ENCODE measurements at places on chromosomes 6 and 20. TPM values are rescaled to one million over a fixed set of nuclear protein-coding genes. Genes with fewer than 3 reads are reported as not detected.

The RSPO3 gene
- total RNA-seq = 3.4 TPM

DNA sequence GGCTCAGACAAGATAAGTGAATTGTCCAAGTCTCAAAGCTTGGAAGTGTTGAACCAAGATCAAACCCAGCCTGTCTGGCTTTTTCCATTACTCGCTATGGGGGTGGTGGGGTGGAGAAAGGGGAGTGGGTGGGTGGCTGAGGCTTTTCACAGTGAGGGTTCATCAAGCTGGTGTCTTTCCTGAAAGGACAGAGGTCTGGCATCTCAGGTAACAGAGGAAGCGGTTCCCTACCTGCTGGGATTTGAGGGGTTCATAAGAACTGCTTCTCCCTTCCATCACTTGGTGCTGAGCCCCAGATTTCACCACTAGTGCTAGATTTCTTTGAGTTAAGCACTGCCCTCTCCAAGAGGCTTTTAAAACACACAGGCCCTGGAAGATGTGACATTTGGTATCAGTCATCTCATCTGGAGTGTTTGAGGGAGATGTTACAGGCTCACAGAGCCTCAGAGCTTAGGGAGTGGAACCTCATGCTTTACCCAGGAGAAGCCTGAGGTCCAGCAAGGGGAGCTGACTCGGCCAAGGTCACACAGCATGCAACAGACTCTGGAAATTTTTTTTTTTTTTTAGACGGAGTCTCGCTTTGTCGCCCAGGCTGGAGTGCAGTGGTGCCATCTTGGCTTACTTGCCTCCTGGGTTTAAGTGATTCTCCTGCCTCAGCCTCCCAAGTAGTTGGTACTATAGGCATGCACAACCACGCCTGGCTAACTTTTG, 6.0 kb upstream of the VEGFA start:
- DNase-seq = no peak

DNA sequence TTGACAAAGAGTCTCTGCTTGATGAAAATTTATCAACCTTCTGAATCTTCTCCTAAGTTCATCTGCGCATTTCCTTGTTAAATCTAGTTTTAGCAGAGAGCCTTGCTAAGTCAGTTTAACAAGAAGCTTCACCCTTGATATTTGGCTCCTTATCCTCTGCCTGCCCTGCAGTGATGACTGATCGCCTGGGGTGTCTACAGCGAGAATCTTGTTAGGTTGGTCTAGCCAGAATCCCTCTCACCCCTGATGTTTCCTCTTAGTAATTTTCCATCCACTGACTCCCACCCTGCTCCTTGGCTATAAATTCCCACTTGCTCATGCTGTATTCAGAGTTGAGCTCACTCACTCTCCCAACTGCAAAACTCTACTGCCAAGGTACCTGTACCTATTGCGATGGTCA, 114.1 kb downstream of the TENT5A start:
- DNase-seq = no peak

The OPRL1 gene
- total RNA-seq = 1.7 TPM

DNA sequence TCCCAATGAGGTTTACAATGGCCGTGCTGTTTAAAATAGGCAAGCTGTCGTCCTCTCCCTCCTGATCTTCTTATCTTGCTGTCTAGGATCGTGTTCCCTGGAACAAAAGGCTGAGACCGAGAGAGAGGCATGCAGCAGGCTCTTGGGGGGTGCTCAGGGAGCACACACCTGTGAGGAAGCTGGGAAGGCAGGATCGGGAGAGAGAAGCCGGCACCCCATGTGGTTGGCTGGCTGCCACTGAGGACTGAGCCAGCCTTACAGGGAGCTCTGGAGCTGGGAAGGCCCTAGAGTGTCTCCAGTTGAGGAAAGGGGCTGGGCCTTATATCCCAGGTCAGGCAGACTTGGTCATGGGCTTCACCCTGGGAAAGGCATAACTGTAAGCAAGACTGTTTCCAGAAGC, 184.2 kb downstream of the LY86 start:
- no peak for DNase-seq

The GPLD1 gene
- 2.3 TPM for total RNA-seq

DNA sequence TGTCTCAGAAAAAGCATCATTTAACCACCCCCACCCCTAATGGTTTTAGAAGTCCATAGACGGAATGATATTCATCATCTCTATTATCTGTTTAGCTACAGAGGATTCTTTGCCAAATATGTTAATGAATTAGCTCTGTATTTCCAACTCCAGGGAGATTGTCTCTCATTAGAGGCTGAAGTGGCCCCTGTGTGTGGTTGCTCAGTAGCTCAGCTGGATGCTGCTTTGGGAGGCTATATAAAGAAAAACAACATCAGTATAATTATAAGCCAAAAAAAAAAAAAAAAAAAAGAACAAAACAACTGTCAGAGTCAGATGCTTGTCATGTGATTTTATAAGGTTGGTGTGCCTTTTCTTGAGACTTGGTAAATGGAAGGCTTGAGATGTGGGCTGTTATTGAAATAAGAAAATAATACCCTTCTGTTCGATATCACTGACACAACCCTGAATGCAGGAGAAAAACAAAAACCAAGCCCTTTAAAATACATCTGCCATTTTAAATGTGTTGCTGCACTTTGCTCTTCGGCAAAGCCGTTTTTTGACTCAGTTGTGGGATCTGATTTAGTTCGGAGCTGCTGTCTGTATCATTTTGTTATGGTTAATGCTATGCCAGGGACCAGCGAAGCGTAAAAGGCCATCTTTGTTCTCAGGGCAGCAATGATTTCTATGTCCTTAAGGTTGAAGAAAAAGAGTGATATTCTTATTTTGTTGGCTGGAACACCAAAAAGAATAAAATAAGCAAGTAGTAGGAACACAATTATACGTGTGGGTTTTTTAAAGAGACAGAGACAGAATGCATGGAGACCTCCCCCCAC, 422.6 kb downstream of the QKI start:
- DNase-seq = no peak

The WFDC10B gene
- total RNA-seq = 0.49 TPM
